Colonic mucosa (tissue), 4 donors: ENCODE measurements at places on chromosomes 6 and 20. TPM values are rescaled to one million over a fixed set of nuclear protein-coding genes. Genes with fewer than 3 reads are reported as not detected.

DNA sequence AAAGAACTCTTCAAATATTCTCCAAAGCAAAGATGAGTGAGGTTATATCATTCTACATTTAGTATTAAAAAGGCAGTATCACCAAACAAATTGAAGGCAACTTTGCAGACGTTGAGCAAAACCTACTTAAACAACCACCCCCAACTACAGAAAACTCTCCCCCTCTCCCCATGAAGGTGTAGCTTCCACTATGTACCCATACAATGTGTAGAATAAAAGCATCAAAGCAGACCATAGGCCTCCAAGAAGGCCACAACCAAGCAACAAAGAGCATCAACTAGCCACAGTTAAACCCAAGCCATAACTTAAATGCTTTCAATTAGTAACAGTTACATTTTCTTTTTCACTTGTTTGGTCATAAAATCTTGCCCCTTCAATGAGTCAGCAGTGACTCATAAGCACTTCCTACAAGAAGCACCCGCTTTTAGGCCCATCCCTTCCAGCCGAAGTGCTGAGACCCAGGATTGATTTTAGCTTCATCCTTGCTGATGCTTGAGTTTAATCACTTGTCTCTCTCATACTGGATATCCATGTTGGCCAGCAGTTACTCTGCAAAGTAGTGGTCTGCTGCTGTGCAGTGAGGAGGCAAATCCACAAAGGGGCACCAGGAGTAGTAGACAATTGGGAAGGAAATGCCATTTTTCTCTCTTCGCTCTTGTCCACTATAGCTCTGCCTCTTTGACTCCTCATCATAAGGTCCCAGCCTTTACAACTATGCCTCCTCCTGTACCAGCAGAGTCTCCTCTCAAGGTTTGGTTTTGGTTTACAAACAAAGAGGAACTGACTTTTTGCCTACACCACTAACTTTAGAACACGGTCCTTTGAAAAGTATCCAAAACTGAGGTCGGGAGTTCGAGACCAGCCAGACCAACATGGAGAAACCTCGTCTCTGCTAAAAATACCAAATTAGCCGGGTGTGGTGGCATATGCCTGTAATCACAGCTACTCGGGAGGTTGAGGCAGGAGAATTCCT lies 8.4 kb upstream of the NUP153 start:
- H3K36me3 ChIP-seq, result no peaks in the 10 kb centered on the region
- H3K4me3 ChIP-seq, result no peak overlapping the region
- no peak for DNase-seq
- H3K27me3 ChIP-seq, result no peaks in the 10 kb centered on the region
- H3K4me1 ChIP-seq, result no peaks in the 10 kb centered on the region
- H3K27ac ChIP-seq, result no peak overlapping the region

DNA sequence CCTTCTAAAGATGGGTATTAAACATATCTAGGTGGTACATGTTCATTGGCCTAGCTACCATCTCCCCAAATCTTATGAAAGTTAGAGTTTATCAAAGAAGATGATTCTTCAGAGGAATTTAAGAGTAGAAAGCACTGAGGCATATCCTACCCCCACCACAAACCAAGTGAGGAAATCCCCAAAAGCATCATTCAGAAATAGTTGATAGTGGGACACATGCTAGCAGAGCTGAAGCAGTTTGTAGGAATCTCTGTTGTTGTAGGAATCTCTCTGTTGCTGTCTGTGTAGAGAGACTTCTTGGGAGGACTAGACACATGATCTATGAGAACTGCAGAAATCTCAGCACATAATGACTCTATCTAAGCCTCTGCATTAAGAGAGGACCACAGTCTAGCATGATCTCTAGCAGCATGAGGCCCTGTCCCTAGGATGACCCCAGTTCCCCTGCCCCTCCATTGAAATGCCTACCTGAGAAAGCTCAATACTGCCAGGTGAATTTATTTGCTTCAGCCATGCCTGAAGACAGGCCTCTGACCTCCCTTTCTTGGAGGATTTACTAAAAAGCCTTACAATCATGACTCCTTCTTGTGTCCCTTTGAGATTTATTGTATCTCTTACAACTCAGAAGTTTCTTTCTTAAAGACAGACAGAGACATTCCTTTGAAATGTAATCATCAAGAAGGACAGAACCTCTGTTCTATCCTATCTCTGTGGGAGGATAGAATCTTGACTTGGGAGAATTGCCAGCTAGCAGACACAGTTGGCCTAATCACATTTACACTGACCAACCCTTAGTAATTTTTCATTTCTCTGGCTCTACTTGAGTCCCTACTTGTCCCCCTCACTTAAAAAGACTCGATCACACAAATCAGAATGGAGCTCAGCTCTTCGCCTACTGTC lies 582.4 kb downstream of the PHF3 start:
- DNase-seq, result no peak
- no peaks in the 10 kb centered on the region for H3K27me3 ChIP-seq
- H3K27ac ChIP-seq, result no peak overlapping the region
- no peaks in the 10 kb centered on the region for H3K4me1 ChIP-seq
- H3K4me3 ChIP-seq, result no peak overlapping the region

GRCh38 chr20:23585808-23586734 lies 17.8 kb upstream of the CST9L start:
- H3K4me3 ChIP-seq, result no peak overlapping the region
- H3K36me3 ChIP-seq, result no peaks in the 10 kb centered on the region
- H3K27ac ChIP-seq, result no peak overlapping the region
- H3K27me3 ChIP-seq, result no peaks in the 10 kb centered on the region

- H3K36me3 ChIP-seq, result no peaks in the 10 kb centered on the region
- H3K27me3 ChIP-seq, result no peaks in the 10 kb centered on the region
- no peaks in the 10 kb centered on the region for H3K4me1 ChIP-seq
Observed at GRCh38 chr6:133187657-133188453, 53.3 kb upstream of the EYA4 start.

Gene PDE10A
- total RNA-seq, result 0.37 TPM
